ENCODE measurements at places on chromosomes 7 and 10. TPM values are rescaled to one million over a fixed set of nuclear protein-coding genes. Genes with fewer than 3 reads are reported as not detected.

The BAZ1B gene
- 84.8 TPM for polyA plus RNA-seq

The COL26A1 gene
- polyA plus RNA-seq = 5.5 TPM

DNA sequence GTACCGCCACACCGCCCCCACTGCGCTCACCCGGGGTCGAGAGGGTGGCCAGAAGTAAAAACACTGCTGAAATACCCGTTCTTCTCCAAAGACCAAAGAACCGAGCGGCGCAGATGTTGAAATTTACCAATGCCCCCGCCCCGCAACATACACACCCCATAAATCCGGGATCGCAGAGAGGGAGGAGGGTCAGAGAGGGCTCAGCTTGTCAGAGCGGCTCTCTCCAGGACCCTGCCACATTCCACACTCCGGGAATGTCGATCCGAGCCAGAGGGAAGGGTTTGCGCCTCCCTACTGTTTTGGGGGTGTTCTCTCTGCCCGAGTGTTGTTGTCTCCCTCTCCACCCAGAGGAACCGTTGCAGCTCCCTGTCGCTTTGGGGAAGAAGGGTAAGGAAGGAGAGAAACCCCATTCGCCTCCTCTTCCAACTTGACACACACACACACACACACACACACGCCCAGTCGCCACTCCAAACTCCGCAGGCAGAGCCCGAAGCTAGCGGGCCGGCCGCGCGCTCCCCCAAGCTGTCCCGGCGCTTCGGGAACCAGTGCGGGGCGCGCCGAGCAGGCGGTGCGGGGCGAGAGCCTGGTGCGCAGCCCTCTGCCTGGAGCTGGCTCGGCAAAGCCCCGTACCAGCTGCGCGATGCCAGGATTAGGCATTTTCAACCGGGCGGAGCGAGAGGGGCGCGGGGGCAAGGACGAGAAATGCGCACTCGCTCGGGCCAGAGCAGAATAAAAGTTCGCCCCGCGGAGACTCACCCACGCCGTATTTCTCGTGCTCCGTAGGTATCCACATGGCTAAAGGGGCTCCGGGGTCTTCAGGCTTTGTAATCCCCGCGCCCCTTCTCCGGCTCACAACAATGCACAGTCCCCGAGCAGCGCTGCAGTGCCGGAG lies 609 bp downstream of the DOCK4 start:
- DNase-seq = peak; percentile 76

The SUN3 gene
- polyA plus RNA-seq = 0.29 TPM

DNA sequence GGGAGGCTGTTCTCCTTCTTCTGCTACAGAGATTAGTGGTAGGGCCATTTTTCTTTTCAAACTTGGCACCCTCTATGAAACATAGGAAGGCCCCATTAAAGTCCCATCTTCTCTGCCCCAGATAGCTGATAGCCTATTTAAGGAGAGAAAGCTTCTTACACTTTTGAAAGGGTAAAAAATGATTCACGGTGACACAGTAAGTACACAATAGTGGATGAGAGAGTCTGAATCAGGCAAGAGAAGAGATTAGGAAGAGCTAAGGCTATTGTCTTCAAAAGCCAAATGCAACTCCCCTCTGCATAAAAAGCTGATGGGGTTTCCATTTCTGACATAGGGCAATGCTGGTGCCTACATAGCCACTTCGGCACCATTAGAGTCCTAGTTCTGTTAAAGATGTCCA lies 3.6 kb downstream of the INA start:
- no peak for DNase-seq

Data from left lung (tissue), 14 donors.